ENCODE measurements at places on chromosomes 7 and 10.

DNA sequence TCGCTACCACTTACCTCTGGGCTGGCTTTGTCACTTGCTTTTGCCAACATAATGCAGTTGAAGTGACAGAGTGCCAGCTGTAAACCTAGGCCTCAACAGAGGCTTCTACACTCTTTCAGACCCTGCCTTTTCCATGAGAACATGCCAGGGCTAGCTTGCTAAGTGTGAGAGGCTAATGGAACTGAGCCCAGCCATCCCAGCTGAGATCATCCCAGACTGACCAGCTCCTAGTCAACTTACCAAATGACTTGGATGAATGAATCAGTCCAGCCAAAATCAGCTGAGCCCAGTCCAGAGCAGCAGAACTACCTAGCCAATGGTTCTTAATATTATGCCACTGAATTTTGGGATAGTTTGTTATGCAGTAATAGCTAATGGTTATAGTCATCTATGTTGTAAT lies 34.7 kb upstream of the MKLN1 start:
- peak; percentile 16 for DNase-seq

GRCh38 chr7:129968592-129969383 lies 16.0 kb upstream of the UBE2H start:
- DNase-seq, result no peak

DNA sequence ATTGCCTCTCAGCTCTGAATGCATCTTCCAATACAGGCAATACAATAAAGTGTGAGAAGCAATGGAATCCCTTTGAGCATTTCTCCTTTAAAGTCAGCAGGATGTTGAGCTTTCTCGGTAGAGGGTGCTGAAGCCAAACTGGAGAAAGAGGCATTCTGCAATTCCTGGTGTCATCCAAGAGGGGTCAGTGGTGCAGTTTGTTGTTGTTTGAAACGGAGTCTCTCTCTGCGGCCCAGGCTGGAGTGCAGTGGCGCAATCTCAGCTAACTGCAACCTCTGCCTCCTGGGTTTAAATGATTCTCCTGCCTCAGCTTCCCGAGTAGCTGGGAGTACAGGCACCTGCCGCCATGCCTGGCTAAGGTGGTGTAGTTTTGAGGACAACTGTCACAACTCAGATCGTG lies 486.5 kb downstream of the CALN1 start:
- DNase-seq, result no peak

- no peak for DNase-seq
Measured at GRCh38 chr10:46018453-46019176, 11.8 kb downstream of the NCOA4 start.

DNA sequence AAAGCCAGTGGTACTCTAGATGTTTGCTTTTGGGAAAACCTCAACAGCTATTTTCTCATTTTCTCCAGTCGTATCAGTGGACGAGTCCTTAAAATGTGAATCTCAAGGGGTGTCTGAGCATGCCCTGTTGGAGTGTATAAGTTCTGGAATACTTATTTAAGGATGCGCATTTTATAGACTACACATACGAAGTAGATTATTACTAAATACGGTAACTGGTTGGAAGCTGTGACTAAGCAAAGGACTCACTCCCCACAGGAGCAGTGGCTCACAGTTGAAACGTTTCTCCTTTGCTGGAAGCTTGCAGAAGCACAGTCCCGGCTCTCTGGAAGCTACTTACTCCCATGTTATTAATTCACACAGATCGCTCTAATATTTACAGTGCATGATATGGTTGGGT lies 90.8 kb upstream of the DNAJB6 start:
- no peak for DNase-seq

- DNase-seq, result no peak
Measured at GRCh38 chr7:140641524-140642195, 1.0 kb upstream of the DENND2A start.

DNA sequence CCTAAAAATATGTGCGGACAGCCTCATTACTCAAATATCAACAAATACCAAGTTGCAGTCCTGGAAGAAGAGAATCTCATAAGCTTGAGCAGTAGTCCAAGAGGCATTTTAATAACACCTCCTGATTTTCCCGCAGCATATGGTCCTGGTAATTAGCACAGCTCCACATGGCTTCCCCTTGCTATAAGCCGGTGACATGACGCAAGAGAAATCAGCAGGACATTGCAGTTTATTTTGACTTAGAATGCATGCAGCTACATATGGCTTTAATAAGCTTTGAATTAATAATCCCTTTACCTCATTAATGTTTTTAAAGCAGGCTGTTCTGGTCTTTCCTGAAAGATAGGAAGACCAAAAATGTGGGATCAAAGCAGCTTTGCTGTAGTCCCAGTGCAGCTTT lies 137.6 kb downstream of the RAMP3 start:
- no peak for DNase-seq

DNA sequence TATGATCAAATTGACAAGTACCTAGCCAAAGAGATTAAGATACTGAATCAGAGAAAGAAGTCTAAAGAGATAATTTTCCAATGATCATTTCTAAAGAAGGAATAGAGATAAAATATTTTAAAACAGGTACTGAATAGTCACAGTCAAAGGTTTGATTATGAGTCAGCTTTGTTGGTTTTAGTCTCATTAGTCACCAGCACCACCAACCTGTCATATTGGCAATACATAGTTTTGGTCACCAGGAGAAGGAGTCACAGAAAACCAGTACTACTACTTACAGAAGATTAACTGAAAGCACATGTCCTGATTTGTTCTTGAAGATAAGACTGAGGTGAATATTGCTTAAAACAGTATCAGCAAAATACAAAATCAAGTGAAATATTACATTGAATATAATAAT lies 34.6 kb downstream of the ZEB1 start:
- no peak for DNase-seq

- no peak for DNase-seq
Measured at GRCh38 chr10:79027147-79028055, 41.4 kb upstream of the ZMIZ1 start.

GRCh38 chr7:69738396-69738951 lies 140.2 kb downstream of the AUTS2 start:
- DNase-seq, result no peak

GRCh38 chr7:142711196-142711595 lies 38.1 kb upstream of the PRSS1 start:
- DNase-seq, result no peak

DNA sequence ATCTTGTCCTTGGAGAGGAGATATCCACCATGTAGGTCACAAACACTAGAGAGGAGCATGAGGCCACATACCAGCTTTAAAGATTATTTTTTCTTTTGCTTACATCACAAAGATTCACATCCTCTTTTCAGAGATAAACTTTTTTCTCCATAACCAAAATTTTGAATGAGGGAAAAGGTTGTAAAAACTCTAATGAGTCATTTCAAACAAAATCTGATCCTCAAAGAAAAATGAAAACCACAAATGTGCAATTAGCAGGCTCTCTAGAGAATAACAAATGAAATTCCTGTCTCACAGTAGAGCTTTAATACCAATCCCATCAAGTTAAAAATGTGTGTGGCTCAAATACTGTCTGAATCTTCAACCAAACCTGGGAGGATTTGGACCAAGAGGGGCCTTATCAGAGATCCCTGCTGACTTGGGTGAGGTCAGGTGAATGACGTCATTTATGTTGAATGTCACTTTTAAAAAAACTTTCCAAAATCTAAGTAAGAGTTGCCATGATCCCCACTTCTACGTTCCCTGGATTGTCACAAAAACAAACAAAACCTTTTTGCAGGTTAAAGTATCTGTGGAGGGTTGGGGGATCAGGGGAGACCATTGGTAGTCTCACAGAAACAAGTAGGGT lies 261.5 kb upstream of the NPSR1 start:
- no peak for DNase-seq

DNA sequence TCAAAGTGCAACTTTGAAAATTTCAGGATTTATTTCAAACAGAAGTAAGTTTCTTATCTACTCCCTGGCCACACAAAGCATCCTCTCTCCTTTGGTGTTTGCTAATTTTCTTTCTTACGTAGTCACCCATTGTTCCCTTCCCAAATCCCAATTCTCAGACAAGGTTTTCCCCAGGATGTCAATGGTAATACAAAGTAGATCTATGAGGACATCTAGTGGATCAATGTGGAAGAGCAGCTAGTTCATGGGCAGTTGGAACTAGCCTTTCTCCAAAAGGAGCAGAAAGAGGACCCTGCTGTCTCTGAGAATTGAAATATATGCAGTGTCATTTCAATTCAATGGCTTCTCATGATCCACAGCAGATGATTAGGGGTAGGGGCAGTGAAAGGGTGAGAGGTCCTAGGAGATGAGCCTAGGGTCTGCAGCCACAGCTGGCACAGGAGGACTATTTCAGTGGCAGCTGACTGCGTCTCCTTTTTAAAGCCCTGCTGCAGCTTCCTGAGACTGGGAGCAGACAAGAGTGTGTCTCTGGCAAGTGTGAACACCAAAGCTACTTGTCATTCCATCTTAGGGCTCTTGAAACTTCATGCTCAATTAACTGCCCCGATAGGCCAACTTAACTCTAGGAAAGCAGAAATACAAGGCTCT lies 632.6 kb downstream of the KCNMA1 start:
- peak; percentile 41 for DNase-seq

GRCh38 chr10:13201132-13201531 lies 33.0 kb downstream of the UCMA start:
- DNase-seq, result no peak

DNA sequence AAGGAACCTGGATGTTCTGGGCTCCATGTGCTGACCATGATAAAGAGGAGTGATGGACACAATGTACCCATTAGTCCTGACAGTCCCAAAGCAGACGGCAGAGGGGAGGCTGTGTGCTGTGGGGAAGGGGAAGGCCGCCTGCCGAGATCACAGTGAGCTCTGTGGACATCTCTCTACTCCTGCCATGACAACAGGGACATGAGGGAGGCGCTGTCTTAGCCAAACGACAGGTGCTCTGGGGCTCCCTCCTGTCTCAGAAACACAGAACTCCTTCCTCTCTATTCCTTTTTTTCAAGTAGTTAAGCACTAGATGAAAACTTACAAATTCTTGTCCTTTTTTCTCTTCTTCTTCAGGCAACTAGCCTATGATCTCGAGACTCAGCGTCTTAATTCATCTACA lies 113.1 kb downstream of the RNF32 start:
- no peak for DNase-seq

DNA sequence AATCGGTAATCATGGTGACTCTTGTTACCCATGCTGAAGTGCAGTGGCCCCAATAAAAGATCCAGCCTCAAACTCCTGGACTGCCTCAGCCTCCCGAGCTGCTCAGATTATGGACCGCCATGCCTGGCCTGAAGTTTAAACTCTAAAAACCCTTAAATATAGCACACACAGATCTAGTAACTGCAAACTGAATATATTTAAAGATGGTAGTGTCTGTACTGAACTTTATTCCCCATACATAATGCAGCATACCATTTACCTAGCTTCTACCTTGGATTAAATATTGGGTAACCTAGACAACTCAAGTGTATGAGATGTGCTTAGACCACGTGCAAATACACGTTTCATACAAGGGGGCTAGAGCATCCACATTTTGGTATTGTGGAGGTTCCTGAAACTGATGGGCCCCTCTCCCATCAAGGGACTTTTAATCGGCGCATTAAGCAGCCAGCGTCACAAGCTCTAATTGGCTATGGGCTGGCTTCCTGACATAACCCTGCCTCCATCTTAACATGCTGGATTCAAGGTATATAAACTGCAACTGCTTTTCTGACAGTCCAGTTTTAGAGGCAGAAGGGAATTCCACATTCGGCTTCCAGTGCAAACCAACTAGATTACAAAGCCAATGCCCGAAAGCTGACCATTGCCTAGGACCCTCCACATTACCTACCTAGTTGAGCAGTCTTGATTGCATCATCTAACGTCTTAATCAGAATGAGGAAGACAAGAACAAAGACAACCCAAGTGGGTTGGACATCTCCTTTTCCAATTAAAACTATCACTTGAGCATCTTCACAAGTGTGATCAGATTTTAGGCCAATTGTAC lies 13.0 kb downstream of the HNRNPA2B1 start:
- no peak for DNase-seq

DNA sequence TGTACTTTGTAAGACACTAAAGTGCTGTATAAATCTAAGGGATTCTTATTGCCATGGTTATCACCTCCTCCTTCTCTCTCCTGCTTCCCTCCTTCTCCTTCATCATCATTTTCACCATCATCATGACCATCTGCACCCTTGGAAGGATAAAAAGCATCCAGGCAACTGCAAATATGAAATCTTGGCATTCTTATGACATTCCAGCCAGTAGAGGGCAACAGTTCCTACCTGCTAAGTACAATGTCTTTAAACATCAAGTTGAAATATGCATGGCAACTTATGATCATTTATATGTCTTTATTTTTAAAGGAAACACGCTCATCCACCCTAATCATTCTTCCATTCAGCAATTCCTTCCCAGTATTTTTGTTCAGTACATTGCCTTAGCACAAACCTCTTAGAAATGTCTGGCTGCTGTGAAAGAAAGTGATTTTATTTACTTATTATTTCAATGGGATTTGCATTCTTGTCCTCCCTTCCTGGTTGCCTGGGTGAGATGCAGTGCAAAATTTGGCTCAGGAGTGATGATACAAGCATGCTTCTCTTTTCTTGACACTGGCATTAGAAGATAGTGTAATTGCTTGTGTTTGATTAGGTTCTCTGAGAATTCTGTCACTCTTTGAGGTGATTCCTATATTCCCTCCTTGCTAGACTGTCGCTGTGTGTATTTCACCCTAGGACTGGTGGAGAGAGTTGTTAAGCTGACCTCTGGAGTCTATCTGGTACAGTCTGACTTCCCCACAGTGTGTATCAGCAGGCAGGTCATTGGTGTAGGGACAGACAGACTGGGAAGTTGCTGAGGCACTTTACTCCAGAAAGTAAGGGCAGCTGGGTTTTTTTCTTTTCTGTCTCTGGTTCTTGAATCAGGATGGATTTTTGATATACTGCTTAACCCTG lies 188.5 kb upstream of the BMPER start:
- peak; percentile 53 for DNase-seq

DNA sequence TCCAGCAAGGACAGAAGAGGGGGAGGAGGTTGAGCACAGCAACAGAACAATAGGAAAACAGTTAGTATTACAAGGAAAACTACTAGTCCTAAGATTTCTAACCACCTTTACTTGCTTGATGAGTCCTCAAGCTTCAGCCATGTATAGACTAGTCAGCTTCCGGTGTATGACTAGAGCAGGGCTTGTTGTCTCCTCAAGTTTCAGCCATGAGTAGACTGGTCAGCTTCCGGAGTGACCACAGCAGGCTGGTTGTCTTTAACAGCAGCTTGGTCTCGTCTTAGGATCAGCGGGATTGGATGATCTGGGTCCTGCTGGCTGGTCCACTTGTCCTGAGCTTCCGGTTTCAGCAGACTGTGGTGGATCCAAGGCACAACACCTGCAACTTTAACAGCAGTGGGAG lies 10.6 kb upstream of the ZNF239 start:
- no peak for DNase-seq

- no peak for DNase-seq
Measured at GRCh38 chr10:124521429-124521871, 59.8 kb downstream of the LHPP start.

GRCh38 chr7:133310232-133310862 lies 57.5 kb downstream of the EXOC4 start:
- no peak for DNase-seq

DNA sequence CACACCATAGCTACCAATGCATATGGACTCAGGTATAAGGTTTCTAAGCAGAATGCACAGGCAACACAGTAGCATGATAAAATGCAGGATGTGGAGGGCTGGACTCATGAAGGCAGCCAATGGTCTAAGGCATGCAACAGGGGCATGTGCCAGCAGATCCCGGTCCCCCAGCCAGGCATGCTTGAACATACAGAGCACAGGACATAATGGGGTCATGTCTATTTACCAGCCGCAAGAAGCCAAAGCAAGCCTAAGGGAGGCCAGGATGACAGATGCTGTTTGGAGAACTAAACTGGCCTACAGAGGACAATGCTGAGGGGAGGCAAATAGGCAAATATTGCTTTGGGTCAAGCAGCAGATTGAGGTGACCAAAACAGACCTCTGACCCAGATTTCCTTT lies 60.0 kb upstream of the PDLIM1 start:
- DNase-seq, result no peak

GRCh38 chr7:158831738-158832091 lies 2.4 kb upstream of the ESYT2 start:
- no peak for DNase-seq
